ENCODE measurements at places on chromosomes 2 and 18. TPM values are rescaled to one million over a fixed set of nuclear protein-coding genes. Genes with fewer than 3 reads are reported as not detected.

The MAB21L4 gene
- not detected for total RNA-seq

The FLACC1 gene
- total RNA-seq = 0.15 TPM

The PRSS56 gene
- not detected for total RNA-seq

The SCN3A gene
- total RNA-seq = 0.35 TPM

The SERPINB10 gene
- not detected for total RNA-seq

The MCEE gene
- total RNA-seq = 7.2 TPM

The ARL6IP6 gene
- 26.0 TPM for total RNA-seq

The MYL1 gene
- not detected for total RNA-seq

The FAM110C gene
- 0.34 TPM for total RNA-seq

The AMER3 gene
- total RNA-seq = not detected

The ACOXL gene
- total RNA-seq = 0.10 TPM
